ENCODE measurements at places on chromosomes 12 and 14.

DNA sequence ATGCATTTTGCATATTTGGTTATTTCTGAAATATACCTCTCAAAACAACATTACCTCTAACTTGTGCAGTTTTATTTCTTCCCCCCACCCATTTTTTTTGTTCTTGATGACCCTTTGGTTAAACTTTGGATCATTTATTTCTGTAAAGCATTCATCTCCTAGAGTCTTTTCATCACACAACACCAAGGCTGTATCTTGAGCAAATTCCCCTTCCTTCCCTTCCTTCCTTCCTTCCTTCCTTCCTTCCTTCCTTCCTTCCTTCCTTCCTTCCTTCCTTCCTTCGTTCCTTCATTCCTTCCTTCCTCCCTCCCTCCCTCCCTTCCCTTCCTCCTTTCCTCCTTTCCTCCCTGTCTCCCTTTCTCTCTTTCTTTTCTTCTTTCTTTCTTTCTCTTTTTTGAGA lies 43.8 kb upstream of the PPP1R12A start:
- DNase-seq = no peak

DNA sequence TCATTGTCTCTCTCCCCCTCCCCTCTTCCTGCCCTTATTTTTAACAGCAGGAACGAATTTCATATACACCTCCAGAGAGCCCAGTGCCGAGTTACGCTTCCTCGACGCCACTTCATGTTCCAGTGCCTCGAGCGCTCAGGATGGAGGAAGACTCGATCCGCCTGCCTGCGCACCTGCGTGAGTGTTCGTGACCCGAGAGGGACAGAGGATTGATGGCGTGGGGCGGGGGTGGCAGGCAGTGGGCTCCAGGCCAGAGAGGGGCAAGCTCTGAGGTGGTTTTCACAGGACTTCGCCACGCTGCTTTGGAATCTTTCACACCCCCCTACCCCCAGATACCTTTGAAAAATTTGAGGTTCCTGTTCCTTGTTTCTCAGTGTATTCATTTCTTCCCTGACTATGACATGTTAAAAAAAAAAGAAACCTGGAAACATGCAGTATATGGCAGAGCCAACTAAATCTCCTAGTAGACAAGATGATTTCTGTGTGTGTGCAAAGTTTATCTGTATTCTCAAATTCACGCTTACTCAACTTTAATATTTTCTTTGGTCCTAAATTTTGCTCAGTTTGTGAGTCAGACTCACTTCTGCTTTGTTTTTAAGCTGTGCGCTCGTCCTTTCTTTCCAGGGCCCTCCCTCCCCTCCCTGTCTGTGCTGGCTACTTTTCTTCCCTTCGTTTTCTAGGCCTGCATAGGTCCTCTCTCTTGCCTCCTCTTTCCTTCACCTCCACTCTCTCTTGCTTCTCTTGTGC lies 103.1 kb downstream of the ETV6 start:
- DNase-seq = no peak

- no peak for DNase-seq
Observed at GRCh38 chr14:100782516-100783320, 43.2 kb upstream of the MEG3 start.

- no peak for DNase-seq
Observed at GRCh38 chr12:38949363-38949762, 44.0 kb upstream of the CPNE8 start.

GRCh38 chr14:79417961-79418360 lies 793.3 kb downstream of the DIO2 start:
- DNase-seq = no peak

- no peak for DNase-seq
Observed at GRCh38 chr12:119296535-119296934, 38.0 kb upstream of the CCDC60 start.

DNA sequence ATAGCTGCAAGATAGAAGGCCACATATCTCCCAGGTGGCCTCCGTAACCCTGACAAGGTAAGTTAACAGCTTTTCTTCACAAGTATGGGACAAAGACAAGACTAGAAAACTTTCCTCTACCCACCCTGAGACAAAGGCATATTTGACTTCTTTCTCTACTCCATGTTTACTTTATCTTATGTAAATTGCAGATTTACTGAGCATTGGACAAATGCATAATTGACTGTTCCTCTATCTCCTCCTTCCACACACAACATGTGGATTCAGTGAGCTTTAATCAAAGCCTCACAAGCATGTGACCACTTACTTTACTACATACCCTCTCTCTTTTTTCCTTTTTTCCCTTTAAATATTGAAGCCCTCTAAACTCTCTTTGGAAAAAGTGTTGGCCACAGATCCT lies 289.1 kb upstream of the TMTC1 start:
- DNase-seq = no peak

GRCh38 chr14:50320283-50320682 lies 8.2 kb downstream of the DMAC2L start:
- DNase-seq = no peak

- DNase-seq = no peak
Observed at GRCh38 chr14:97350894-97351731, 553.9 kb downstream of the VRK1 start.

DNA sequence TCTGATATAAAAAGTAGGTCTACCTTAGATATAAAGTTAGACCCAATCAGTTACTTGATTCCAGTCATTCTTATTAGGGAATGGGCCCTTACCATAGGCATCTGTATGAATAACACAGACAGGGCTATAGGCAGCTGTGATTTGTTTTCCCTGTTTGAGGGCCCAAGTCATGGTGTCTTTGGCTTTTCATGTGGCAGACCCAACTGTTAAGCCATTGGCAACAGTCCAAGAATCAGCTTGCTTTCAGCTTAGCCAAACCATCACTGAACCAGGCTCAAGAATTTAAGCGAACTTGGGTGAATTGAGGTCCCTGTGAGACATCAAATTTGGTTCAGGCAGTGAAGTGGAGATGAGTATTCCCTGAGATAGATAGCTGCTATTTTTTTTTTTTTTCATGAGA lies 111.2 kb downstream of the LRRIQ1 start:
- DNase-seq = no peak

DNA sequence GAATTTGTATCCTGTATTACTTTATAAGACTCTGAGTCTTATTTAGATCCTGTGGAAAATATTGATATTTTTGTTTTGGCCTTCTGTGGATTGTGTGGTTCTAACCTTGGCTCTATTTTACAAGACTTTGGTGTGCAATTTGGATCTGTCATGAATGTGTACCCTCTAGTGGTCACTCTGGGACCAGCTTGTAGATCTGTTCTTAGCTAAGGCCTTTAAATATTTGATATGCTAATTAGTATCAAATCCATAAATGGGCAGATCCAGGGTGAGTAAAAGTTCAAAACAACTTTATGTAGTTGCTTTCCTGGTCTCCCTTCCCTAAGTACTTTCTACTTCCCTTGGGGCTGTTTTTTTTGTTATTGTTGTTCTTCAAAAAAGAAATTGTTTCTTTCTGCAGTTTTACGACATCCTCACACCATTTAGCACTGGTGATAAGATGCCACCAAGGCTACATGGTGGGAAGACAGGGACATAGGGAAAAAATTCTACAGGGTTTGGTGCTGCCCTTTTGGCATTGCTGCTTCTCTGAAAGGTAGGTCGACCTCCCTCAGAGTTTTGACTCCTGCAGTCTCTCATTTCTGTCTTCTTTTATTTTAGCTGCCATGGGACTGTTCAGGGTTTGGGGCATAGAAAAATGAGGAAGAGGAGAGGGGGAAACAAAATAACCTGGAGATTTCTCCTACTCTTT lies 238.5 kb downstream of the GPHN start:
- DNase-seq = peak; percentile 0

GRCh38 chr14:65320661-65321308 lies 91.7 kb upstream of the FUT8 start:
- DNase-seq = no peak

- DNase-seq = no peak
Observed at GRCh38 chr14:24693353-24693737, 59.4 kb upstream of the GZMB start.

DNA sequence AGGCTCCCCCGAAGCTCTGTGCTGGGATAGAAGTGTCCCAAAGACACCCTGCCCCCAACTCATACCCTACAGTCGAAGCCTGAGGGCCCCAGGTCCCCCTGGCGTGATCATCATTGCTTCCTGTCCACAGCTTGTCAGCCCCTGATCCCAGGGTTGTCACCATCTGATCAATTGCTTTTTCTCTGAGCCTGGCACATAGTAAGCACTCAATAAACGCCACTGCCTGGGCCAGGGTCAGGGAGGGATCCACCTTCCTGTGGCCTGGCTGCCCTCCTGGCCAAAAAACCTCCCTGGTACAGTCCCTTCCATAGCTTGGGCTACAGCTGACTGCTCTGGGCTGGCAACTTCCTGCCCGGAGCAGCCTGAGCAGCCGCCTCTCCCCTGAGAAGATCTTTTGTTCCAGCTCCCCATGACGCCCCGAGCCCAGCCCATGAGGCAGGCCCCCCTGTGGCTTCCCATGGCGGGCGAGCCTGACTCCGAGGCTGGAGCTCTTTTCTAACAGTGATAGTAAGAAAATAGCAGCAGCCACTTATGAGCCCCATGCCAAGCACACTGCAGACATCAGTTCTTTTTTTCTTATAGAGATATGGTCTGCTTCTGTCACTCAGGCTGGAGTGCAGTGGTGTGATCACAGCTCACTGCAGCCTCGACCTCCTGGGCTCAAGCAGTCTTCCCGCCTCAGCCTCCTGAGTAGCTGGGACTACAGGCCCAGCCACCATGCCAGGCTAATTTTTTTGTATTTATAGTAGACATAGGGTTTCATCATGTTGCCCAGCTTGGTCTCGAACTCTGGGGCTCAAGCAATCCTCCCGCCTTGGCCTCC lies 6.5 kb downstream of the SH2B3 start:
- no peak for DNase-seq

DNA sequence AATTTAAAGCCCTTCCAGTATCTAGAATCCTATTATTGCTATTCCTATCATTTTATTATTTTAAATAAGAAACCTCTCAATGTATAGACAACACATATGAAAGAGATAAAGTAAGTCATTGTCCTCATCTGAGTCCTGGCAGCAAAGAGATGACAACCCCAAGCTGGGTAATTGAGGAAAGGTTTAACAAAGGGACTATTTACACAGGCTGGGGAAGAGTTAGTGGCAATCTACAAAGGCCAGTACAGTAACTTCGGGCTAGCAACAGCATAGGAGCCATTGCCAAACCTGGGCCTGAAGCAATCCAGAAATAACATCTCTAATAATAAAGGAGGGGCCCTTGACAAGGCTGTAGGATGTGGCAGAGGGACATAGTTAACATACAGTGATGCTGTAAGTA lies 11.2 kb downstream of the PDE6H start:
- DNase-seq = no peak

DNA sequence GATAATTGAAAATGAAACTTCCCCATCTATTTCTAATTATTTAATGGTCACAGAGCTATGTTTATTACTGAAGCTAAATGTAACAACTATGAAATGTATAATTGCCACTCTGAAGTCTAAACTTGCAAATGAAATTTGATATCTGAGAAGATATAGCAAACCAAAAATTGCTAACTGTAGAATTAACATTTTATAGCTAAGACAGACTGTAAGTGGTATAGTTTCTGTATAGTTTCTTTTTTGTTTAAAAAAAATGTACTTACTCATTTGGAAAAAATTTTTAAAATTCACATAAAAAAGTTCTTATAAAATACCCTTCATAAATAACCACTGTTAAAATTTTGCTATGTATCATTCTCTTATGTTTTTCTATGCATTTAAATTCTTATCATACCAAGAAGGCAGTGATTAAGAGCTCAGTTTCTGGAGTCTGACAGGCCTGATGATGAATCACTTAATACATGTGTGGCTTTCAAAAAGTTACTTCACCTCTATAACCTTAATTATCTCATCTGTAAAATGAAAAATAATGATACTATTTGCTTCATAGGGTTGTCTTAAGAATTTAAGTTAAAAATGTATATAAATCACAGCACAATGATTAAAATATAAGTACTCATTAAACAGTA lies 214.7 kb upstream of the GARIN2 start:
- DNase-seq = peak; percentile 62

- peak; percentile 63 for DNase-seq
Observed at GRCh38 chr12:116524964-116525379, 34.2 kb upstream of the MAP1LC3B2 start.

DNA sequence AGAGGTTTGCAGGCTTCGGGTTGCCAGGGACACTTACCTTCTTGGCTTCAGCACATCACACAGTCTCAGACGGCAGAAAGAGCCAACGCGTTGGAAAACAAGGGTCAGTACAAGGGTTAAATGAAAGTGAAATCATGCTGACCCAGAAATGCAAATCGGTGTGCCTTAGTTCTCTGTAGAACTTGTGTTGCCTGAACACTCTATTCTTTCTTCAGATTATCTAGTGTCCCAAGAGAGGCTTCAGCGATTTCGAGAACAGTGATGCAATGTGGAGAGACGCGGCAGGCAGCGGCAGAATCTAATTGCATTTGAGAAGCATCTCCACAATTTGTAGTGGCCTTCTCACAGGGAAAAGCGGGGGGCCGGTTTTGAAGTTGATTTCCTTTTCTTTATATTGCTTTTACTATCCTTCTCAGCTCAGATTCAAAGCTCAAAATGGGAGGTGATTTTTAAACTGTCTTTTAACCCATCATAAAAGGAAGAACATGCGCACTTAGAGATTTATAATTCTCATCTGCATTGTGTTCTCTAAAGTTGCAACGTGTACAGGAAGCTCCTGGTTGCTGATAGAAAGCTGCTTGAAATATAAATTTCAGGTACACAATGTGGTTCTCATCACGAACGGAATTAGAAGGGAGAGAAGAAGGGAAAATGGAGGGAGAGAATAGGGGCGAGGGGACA lies 67.8 kb upstream of the EGLN3 start:
- DNase-seq = no peak

DNA sequence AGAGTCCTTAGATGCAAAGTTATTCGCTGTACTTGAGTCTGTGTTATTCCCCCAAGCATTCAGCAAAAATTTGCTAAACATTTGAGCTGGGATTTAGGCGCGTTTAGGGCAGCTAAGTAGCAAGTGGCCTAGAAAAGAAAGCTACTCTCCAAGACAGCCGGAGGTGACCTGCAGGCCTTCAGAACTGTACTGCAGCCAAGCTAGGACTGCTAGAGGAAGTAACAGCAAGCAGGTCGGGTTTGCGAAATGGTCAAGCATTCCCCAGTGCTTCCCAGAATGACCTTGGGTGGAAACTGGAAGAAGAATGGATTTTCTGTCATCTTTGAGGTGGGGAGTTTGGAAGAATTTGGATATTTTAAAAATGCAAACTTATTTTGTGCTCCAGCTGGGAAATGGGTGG lies 287.5 kb downstream of the FOXN3 start:
- DNase-seq = no peak

DNA sequence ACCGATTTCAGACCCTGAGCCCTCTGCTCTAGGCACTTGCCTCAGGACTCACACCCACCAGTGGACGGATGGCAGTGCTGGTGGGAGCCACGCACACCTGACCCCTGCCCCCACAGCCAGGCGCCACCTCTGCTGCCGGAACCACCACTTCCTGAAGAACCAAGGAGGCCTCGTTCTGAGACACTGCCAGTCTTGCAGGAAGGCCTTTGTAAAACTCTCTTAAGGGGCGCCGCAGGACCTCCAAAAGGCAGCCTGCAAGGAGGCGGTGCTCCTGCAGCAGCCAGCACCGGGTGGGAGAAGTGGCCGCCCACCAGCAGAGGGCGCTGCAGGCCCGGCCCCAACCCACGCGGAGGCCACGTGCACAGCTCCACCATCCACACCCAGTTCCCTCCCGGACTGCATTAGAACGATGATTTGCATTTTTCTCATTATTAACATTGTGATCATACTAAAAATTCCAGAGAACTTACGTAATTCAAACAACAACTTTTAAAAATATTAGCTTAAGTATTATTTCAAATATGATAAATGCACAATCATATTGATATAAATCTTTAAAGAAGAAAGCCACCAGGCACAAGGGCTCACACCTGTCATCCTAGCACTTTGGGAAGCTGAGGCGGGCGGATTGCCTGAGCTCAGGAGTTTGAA lies 12.8 kb downstream of the STX2 start:
- peak; percentile 33 for DNase-seq

Measured in fibroblast of skin of left biceps (primary cell).